ENCODE measurements at places on chromosomes 1 and 21.

DNA sequence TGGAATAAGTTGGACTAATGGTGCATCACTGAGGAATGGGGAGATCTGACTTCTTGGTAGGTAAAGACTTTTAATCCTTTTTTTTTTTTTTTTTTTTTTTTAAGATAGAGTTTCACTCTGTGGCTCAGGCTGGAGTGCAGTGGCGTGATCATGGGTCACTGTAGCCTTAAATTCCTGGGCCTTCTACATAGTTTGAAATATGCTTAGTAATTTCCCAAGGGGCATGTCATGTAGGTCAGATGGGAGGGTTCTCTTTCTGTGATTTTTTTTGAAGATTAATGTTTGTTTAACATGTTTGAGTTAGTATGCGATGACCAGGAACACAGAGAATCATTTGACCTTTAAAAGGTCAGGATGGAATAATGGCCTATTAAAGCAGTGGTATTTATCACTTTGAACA is 129.1 kb downstream of the S1PR1 start:
- no peak for DNase-seq

DNA sequence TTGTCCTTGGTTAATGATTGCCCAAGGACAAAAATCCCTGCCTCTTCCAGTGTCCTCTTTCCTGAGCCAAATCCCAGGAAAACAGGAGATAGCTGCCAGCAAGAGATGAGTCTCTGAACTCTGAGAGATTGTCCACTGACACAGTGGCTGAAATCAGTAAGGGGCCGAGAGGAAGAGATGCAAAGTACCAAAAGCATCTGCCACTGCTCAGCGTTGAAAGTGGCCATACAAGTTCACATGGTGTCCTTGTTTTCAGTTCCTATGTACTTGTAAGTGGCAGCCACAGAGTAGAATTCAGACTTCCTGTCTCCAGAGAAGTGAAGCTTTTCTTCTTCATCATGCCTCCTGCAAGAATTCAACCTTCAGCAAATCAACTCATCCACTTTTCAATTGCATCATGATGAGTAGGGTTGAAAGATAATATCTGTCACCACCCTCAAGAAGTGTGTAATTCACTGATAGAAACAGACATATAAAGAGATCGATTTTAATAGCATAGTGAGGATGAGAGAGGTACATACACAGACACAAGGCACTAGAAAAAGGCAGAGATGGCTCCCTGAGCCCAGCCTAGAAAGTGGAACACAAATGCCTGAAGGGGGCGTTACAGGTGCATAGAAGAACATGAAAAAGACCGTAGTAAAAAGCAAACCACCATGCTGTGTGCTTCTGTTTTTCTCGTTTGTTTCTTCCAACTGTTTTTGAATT is 185.8 kb downstream of the MRPL39 start:
- DNase-seq: peak; percentile 46

- DNase-seq: no peak
Measured at GRCh38 chr1:171267391-171267790, 19.1 kb downstream of the FMO1 start.

DNA sequence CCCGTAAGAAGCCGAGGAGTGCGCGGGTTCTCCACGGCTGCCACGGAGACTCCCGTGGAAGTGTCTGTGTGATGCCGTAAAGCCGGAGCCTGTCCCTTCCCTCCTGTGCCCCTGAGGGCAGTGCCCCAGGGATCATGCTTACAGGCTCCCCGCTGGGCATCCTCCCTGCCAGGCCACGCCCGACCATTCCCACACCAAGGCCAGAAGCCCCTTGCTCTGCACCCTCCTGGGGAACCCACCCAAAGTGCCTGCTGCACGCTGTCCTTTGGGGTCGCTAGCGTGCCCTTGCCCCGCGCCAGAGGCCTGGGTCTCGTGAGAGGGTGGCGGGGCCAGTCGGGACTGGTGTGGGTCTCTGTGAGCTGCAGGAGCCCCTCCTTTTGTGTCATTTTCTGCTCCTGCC is 228.5 kb upstream of the C1orf174 start:
- DNase-seq: no peak

DNA sequence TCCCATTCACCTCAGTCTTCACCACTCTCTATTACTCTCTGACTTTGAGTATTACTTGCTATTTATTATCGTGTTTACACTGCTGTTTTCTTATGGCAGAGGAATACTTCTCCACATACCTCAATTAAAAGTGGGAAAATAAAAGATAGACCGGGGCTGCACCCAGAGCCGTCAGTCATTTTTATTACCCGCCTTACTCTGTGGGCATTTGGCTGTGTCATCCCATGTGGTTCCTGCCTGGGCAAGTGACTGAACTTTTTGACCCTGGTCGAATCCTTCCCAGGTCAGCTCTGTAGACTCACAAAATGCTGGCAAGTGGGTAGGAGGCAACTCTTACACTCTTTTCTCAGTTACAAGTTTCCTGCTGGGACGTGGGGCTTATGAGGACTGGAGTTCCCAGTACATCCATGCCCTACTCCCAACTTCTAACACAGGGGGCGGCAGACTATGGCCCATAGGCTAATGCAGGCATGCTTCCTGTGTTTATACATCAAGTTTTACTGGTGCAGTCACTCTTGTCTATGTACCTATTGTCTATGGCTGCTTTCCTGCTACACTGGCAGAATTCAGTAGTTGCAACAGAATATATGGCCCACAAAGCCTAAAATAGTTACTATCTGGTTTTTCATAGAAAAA is 69.5 kb upstream of the KCND3 start:
- no peak for DNase-seq

DNA sequence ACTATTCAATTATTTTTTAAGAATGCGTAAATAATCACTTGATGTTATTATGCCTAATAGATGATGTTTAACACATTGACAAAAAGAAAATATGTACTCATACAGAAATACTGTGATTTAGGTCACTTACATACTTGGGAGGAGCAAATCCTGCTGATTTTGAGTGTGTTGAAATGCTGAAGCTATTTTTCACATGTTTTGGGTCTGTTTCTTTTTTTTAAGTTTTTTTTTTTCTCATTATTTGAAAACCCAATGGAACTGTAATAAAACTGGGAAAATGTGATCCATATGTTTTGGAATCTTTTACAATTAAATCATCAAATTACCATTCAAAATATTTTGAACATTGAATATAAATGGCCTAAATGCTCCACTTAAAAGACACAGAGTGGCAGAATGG is 366.2 kb upstream of the ADAMTS5 start:
- no peak for DNase-seq

DNA sequence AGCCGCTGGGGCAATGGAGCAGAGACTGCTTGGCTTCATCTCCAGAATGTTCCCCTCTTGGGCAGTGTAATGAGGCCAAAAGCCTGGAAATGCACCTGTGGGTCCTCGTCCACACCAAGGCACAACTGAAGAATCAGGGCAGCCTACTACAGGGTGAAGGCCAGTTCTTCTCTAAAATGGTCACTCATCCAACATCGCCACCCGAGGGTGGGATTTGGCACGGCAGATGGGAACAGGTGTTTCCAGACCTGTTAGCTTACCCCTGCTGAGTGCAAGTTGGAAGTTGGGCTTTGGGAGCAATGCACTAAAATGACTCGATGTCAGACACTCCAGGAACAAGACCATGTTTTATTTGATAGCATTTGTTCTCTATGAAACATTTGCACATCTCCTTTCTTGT is 543.7 kb downstream of the NPHP4 start:
- DNase-seq: peak; percentile 10

GRCh38 chr1:20327467-20327866 is 36.8 kb downstream of the VWA5B1 start:
- no peak for DNase-seq

DNA sequence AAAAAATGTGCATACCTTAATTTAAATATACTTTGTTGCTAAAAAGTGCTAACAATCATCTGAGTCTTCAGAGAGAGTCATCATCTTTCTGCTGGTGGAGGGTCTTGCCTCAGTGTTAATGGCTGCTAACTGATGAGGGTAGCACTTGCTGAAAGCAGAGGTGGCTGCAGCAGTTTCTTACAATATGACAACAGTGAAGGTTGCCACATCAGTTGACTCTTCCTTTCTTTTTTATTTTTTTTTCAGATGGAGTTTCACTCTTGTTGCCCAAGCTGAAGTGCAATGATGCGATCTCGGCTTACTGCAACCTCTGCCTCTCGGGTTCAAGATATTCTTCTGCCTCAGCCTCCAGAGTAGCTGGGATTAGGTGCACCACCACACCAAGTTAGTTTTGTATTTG is 2.6 kb upstream of the CFAP45 start:
- DNase-seq: no peak

GRCh38 chr1:156089704-156090103 is 7.4 kb upstream of the MEX3A start:
- no peak for DNase-seq

DNA sequence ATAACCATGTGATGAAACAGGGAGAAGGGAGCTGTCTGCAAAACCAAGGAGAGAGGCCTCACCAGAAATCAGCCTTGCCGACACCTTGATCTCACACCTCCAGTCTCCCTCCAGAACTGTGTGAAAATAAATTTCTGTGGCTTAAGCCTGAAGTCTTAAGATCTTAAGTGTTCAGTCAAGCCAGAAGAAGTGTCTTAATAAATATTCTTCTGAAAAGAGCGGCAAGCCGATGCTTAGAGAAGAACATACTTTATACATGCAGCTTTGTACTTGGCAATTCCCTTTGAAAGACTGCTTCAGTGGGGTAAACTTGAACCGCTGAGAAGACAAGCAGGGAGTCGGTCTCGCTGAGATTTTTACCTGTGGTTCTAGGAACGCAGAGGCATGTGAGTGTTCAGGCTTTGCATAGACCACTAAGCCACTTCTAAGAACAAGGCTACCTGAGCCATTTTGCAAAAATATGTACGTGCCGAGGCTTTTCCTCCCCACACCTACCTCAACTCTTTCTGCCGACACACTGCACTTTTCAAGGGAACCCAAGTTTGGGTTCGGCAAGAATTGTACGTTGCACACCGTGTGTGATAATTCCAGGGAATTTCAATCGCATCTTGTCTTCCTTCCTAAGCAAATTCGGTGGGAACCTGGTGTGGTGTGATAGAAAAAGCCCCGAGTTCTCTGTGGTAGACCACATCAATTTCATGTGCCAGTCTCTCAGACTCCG is 3.4 kb downstream of the RUNX1 start:
- DNase-seq: no peak

- peak; percentile 40 for DNase-seq
Measured at GRCh38 chr1:109816175-109816811, 52.6 kb upstream of the EPS8L3 start.

GRCh38 chr1:118786454-118787155 is 201.5 kb downstream of the TBX15 start:
- DNase-seq: no peak

DNA sequence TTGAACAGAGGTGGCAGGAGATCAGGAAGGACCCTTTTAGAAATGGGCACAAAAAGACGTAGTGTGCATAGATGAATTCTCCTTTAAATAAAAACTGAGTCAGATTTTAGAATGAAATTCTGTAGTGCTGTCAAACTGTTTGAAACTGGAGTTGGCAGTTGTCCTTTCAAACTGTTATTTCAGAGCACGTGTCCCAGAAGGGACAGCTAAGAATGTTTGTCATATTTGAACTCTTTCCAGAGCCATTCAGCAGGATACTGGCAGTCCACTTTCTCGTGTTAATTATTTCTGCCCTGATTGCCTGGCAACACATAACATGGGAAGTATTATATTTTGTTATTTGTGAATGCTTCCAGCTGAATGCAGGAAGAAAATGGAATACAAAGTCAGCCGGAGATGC is 212.3 kb upstream of the DPYD start:
- DNase-seq: no peak

GRCh38 chr1:5944154-5944842 is 47.9 kb downstream of the NPHP4 start:
- DNase-seq: no peak

DNA sequence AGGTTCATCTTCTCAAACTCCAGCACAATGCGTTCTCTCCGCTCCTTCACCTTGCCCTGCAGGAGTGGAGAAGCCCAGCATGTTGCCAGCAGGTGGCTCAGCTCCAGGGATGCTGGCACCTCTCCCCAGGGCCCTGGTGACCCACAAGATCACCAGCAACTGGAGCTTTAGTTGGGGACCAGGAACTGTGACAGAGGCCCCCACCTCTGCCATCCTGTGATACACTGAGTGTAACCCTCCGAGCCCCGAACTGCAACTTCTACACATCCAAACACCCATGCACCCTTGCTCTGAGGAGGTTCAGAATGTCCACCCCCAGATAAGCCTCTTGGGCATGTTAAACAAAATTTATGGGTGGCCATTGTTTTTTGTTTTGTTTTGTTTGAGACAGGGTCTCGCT is 4.5 kb upstream of the TRIM11 start:
- no peak for DNase-seq

DNA sequence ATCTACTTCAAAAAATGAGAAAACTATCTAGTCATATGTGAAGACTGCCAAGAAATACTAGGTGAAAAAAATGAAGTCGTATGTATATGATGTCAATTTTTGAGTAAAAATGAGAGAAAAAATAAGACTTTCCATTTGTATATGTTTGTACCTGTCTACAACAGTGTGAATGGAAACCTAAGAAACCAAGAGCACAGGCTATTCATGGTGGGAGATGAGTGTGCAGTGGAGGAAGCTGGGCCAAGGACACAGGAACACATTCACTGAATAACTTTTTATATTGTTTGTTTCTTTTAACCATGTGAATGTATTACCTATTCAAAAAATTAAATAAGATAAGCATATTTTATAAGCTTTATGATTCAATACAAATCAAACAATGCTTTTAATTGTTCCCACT is 67.0 kb downstream of the ERO1B start:
- no peak for DNase-seq

DNA sequence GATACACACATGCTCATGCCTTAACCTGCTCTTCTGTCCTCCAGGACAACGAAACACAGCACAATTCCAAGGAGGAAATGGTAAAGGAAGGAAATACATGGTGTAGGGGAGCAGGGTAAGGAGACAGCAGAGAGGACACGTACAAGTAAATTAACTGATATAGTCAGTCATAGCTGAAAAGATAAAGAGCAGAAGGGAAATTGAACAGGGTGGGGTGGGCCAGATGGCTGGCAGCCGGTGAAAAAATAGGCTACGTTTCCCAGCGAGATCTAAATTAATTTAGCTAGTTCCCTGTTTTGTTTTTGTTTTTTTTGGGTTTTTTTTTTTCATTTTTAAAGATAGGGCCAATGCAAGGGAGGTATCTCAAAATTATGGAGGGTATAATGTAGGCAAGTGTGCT is 109.2 kb downstream of the FAM78B start:
- DNase-seq: no peak

GRCh38 chr1:20875198-20875973 is 88.3 kb upstream of the HP1BP3 start:
- DNase-seq: no peak

GRCh38 chr1:33055210-33056008 is 18.7 kb upstream of the AK2 start:
- peak; percentile 76 for DNase-seq

GRCh38 chr1:183983371-183984105 is 54.0 kb downstream of the COLGALT2 start:
- no peak for DNase-seq

- DNase-seq: no peak
Measured at GRCh38 chr1:183912265-183912886, 107.5 kb downstream of the RGL1 start.

GRCh38 chr1:74713849-74714248 is 19.0 kb downstream of the CRYZ start:
- no peak for DNase-seq
